Cerebellum (tissue), 4 donors: ENCODE measurements at places on chromosomes 2 and 18. TPM values are rescaled to one million over a fixed set of nuclear protein-coding genes. Genes with fewer than 3 reads are reported as not detected.

IL1RL2 gene
- 0.73 TPM for total RNA-seq

INHA gene
- total RNA-seq = 0.54 TPM

SLC30A3 gene
- 3.2 TPM for total RNA-seq

NYAP2 gene
- 21.1 TPM for total RNA-seq

CRYGB gene
- total RNA-seq = not detected

ALPP gene
- total RNA-seq = not detected

PLEKHH2 gene
- 12.2 TPM for total RNA-seq

NPPC gene
- total RNA-seq = 2.0 TPM

PIEZO2 gene
- 11.0 TPM for total RNA-seq

DLX1 gene
- not detected for total RNA-seq

CMPK2 gene
- total RNA-seq = 7.0 TPM

GKN1 gene
- not detected for total RNA-seq

ALPG gene
- not detected for total RNA-seq

RNF152 gene
- total RNA-seq = 80.7 TPM

CCDC102B gene
- total RNA-seq = 45.8 TPM

SMYD1 gene
- total RNA-seq = 0.09 TPM

TSGA10 gene
- 21.4 TPM for total RNA-seq

ESPNL gene
- total RNA-seq = 0.09 TPM

KYNU gene
- total RNA-seq = 0.27 TPM

TMX3 gene
- total RNA-seq = 92.3 TPM

PER2 gene
- total RNA-seq = 7.5 TPM

GAD1 gene
- 154 TPM for total RNA-seq

GDF7 gene
- 0.45 TPM for total RNA-seq

NXPH2 gene
- 12.7 TPM for total RNA-seq

STPG4 gene
- total RNA-seq = 1.00 TPM

MREG gene
- 8.8 TPM for total RNA-seq

SPEG gene
- total RNA-seq = 11.3 TPM

CAVIN2 gene
- total RNA-seq = 10.5 TPM

DLGAP1 gene
- total RNA-seq = 78.1 TPM

UCN gene
- 1.2 TPM for total RNA-seq

ANKRD30B gene
- 3.0 TPM for total RNA-seq

SLC19A3 gene
- total RNA-seq = 1.8 TPM

EVA1A gene
- 0.36 TPM for total RNA-seq

RAB17 gene
- 0.36 TPM for total RNA-seq

KCNIP3 gene
- 20.8 TPM for total RNA-seq

FARSB gene
- 23.3 TPM for total RNA-seq

ANKRD23 gene
- 8.0 TPM for total RNA-seq

TANC1 gene
- total RNA-seq = 40.3 TPM

PPM1B gene
- 81.0 TPM for total RNA-seq

POTEJ gene
- 0.45 TPM for total RNA-seq

KIAA2012 gene
- 1.00 TPM for total RNA-seq

STARD6 gene
- not detected for total RNA-seq

MAL gene
- total RNA-seq = not detected

TRIM43 gene
- total RNA-seq = 1.1 TPM

ADCYAP1 gene
- total RNA-seq = 23.3 TPM

HOXD8 gene
- not detected for total RNA-seq

RAD51AP2 gene
- total RNA-seq = 0.54 TPM

FAM228A gene
- 3.5 TPM for total RNA-seq

RGPD3 gene
- total RNA-seq = 0.82 TPM

UGT1A8 gene
- total RNA-seq = not detected

GAREM2 gene
- total RNA-seq = 11.0 TPM
